ENCODE measurements at places on chromosomes 3 and 15.
A peak's percentile ranks its signal among the peaks of the same experiment; 100 is the strongest.

- DNase-seq, result peak; percentile 48
Measured at GRCh38 chr3:9826815-9827573, 16.8 kb downstream of the RPUSD3 start.

DNA sequence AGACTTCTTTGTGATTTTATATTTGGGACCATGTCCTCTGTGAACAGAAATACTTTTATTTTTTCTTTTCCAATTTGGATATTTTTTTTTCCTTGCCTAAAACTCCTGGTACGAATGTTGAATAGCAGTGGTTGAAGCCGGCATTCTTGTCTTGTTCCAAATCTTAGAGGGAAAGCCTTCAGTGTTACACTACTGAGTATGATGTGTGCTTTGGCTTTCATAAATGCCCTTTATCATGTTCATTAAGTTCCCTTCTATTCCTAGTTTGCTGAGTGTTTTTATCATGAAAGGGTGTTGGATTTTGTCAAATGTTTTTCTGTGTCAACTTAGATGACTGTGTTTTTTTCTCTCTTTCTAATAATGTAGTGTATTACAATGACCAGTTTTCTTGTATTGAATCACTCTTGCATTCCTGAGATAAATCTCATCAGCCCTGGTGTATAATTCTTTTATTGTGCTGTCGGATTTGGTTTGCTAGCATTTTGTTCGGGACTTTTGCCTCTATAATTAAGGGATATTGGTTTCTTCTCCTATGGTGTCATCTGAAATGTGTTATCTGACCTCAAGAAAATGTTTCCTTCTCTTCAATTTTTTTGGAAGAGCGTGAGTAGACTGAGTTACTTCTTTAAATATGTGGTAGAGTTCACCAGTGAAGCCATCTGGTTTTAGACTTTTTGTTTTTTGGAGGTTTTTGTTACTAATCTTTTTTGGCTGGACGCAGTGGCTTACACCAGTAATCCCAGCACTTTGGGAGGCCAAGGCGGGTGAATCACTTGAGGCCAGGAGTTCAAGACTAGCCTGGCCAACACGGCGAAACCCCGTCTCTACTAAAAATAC, 33.3 kb downstream of the MAP1A start:
- no peak for DNase-seq

- no peak for DNase-seq
Measured at GRCh38 chr3:63493101-63493500, 159.4 kb upstream of the SNTN start.

GRCh38 chr3:112350018-112350810, 17.3 kb downstream of the CD200 start:
- DNase-seq, result no peak

- no peak for DNase-seq
Measured at GRCh38 chr15:97456521-97457202, 503.8 kb upstream of the ARRDC4 start.
